Neural crest cell (in vitro differentiated cells): ENCODE measurements at places on chromosomes 12 and 14.

DNA sequence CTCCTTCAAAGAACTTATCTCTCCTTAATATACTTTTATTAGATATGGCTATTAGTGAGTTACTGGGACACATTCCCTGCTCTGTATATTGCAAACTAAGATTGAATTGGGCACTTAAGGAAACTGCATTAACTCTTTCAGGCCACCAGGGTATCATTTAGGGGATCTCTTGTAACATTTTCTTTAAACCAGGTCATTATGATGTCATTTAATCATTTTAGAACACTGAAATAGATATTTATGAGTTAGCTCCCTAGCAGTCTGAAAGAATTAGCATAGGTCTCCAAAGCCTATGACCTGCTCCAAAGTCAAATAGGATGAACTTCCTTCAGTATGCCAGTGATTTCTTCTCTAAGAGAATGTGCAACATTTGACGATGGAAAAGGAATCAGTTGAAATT is 506.9 kb downstream of the FOXG1 start:
- no peak for DNase-seq

- no peak for DNase-seq
These were observed 101.8 kb downstream of the PLXNC1 start for GRCh38 chr12:94250130-94250529.

GRCh38 chr14:38971258-38971921 is 131.6 kb downstream of the SEC23A start:
- no peak for DNase-seq

DNA sequence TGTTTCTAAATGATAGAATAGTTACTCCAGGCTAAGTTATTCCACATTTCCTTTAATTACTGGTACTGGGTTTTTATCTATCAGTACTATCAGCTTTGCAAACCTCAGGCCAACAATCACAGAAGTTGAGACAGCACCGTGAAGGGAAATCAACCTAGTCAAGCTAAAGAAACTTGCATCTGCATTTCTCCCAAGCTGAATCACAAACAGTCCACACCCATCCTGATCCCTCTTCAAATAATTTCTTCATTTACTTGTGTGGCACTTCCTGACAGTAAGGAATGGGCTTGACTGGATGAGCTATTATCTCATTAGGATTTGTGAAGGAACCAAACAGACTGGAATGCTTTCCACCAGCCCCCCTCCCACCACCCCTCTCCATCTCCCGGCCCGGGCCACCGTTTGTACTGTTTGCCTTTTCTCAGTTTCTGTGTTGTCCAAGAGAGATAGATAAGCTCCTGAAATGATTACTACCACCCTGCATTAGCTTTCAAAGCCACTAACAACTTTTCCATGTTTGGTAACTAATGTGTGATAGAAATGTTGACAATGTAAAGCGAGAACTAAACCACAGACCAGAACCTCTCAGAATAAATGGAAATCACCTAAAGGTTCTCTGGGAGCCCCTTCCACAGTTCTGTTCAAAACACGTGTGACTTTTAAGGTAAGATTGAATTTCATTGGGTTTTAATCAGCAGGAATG is 236.3 kb downstream of the SLC25A21 start:
- DNase-seq, result no peak

- no peak for DNase-seq
These were observed 811.7 kb downstream of the GALC start for GRCh38 chr14:87181288-87181687.

GRCh38 chr12:132638541-132639408 is 20.2 kb downstream of the P2RX2 start:
- no peak for DNase-seq

GRCh38 chr12:45433441-45433868 is 217.6 kb downstream of the ANO6 start:
- no peak for DNase-seq

GRCh38 chr14:39264558-39264957 is 30.8 kb downstream of the MIA2 start:
- DNase-seq, result no peak

GRCh38 chr12:13799574-13799973 is 181.8 kb downstream of the GRIN2B start:
- no peak for DNase-seq

GRCh38 chr12:56521209-56521589 is 421 bp upstream of the RBMS2 start:
- DNase-seq, result no peak

GRCh38 chr12:12715128-12715458 is 2.1 kb upstream of the CDKN1B start:
- DNase-seq, result no peak

GRCh38 chr12:5561057-5561456 is 129.1 kb downstream of the NTF3 start:
- no peak for DNase-seq

DNA sequence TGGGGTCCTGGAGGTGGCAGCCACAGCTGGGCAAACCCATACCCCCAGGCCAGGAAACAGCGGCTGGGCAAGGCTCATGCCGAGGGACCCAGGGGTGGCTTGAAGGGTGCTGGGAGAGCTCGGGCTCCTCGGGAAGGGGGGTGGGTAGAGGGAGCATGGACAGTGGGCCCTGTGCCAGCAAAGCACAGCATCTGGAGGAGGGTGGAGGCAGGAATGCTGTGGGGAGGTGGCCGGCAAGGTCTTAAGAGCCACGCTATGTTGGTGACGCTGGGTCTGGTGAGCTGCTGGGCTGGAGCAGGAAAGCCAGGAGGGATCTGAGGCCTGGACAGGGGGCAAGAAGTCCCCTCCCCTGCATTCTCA is 48.2 kb upstream of the DLK1 start:
- DNase-seq, result no peak
